ENCODE measurements at places on chromosomes 16 and 17.

DNA sequence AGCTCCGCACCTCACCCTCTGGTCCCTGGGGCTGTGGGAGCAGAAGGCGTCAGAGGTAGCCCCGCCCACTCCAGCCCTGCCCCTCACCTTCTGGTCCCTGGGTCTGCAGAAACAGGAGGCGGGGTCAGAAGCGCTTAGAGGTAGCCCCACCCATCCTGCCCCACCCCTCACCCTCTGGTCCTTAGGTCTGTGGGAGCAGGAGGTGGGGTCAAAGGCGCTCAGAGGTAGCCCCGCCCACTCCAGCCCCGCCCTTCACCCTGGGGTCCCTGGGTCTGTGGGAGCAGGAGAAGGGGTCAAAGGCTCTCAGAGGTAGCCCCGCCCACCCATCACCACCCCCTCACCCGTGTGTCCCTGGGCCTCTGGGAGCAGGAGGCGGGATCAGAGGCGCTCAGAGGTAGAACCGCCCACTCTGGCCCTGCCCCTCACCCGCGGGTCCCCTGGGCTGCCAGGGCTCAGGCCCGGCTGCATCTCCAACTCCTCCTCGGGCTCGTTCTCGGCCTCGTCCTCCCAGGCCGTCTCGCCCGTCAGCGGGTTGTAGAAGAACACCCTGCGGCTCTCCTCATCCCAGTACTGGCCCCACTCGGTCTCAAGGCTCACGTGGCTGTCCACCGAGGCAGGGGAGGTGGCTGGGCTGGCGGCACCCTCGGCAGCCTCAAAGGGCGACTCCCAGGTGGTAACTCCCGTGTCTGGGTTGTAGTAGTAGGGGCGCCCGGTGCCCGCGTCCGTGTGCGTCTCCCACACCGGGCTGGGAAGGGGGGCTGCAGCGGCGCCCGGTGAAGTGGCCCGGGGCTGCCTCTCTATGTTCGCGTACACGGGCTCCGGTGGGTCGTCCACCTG, 27.2 kb downstream of the ARHGAP27 start:
- DNase-seq = no peak

GRCh38 chr16:79293836-79294460, 306.6 kb downstream of the MAF start:
- no peak for DNase-seq

- no peak for DNase-seq
Observed at GRCh38 chr17:68341482-68341881, 50.2 kb downstream of the ARSG start.

DNA sequence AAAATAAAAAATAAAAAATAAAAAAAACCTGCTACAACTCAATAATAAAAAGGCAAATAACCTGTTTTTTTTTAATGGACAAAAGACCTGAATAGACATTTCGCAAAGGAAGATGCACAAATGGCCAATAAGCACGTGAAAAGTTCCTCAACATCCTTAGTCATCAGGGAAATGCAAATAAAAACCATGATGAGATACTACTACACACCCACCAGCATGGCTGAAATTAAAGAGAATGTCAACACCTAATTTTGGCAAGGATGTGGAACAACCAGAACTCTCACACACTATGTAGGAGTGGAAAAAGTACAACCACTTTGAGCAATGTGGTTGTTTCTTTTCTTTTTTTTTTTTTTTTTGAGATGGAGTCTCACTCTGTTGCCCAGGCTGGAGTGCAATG, 24.6 kb downstream of the COG7 start:
- no peak for DNase-seq

DNA sequence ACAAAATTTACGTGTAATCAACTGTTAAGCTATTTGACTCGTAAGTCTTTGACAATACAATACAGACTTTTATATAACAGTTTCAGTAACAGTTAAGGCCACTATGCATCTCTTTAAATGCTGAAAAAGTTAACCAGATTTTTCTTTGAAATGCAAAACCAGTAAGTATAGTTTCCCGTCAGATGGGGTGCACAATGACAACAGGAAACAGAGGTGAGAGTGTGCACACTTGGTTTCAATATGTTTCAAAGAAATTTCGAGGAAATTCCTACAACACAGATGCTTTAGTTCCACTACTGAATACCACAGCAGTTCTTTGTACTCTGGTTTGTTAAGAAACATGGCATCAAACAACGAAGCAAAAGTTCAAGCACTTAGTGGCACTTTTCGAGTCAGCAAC, 48.4 kb downstream of the RNF157 start:
- DNase-seq = no peak

GRCh38 chr17:77147357-77147801, 6.6 kb downstream of the SEC14L1 start:
- no peak for DNase-seq

GRCh38 chr16:47363761-47364160, 97.1 kb downstream of the ITFG1 start:
- DNase-seq = no peak

DNA sequence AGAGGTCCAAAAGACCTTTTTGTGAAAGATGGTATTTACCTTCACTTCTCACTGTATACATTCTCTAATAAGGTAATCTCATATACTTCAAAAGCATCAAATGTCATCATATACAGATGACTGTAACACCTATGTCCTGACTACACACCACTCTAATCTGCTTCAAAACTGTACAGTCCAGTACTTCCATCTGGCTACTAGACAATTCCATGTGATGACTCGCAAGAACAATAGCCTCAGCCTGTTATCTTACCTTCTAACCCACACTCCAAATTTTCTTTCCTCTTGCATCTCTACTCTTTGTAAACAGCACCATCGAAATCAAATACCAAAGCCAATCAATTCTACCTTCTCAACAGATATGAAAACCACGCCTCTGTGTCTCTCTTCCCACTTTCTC, 24.1 kb downstream of the MYO1D start:
- DNase-seq = no peak

DNA sequence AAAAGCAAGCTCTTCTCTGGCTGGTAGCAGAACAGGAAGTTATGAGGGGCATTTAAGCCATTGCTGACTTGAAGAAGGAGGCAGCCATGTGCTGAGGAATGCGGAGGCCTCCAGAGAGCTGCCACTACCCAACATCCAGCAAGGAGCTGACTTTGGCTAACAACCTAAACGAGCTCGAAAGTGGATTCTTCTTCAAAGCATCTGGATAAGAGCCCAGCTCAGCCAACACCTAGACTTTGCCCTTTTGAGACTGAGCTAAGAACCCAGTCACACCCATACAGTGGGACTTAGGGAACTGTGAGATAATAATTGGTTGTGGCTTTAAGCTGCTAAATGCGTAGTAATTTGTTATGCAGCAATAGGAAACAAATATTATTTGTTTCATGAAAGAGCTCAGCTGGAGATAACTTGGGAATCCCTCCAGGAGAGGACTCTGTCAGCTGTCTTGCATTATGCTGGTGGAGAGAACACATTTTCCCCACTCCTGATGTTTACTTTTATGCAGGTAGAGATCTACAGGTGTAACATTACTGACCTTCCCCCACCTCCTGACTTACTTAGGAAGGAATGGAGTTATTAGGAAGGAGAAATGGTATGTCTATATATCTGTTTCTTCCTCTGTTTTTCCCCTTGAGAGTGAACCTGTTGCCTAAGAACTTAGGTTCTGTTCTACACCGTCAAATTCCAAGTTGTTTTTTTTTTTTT, 52.7 kb upstream of the ZNF629 start:
- no peak for DNase-seq

DNA sequence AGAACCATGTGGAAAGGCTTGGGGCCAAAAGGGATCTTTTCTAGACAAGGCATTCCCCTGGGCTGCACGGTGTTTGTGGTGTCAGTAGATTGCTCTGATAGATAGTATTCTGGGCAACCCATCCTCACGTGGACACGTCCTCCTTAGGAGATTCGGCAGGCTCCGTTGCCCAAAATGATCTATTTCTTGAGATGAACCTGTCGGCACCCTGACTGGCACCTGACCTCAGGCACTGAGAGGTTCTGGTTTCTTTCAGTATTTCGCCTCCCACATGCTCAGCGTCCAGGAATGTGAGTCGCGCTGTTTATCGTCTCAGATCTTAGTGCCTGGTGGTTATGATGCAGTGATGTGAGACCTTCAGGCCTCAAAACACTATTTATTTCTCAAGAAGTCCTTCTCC, 89.7 kb downstream of the MARCHF10 start:
- DNase-seq = no peak

DNA sequence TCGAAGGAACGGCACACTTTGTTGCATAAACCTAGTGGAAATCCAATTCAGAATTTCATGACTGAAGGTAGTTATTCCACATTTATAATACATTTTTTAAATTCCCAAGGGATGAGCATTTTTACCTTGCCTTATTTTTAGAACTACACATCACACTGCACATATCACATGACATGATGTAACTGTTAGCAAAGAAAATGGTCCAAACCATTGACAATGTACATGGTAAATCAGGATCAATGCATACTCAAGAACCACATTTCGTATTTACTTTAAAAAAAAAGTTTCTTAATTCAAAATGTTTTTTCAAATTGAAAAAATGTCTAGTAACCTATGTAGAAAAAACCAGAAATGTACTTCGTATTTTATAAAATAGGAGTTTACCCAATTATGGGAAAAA, 2.5 kb downstream of the KANSL1 start:
- DNase-seq = no peak
